ENCODE measurements at places on chromosomes 12 and 14.

DNA sequence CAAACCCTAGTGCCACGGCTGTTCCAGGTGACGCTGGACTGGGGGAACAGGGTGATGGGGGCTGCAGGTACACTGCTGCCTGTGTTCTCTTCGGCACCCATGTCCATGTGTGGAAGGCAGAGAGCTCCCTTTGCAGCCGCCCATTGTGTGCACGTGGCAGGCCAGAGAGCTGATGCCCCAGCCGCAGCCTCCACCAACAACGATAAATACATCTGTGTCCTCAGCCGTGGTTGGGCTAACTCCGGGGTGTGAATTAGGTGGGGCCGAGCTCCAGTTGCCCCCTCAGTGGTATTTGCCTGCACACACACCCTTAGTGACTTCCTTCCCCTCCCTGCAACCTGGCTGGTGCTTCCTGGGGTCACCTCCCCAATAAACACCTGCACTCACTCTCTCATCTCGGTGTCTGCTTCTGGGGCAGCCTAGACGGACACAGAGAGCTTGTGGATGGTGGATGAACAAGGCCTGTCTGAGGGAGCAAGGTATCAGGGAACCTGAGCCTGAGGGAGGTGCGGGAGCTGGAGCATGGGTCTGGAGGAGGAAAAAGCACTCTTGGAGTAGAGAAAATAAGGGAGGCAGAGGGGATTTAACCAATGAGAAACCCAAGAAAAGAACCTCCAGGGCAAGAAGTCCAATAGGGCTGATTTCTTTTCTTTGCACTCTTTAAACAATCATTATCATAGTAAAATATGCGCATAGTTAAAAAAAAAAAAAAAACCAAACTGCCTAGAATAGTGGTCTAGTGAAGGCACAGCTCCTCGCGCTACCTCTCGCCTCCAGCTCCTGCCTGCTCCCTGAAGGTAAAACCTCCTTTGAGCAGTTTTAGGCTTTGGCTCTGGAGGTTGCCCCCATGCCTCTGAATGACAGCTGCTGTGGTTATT is 112.6 kb downstream of the ZNF664 start:
- no peak for DNase-seq

GRCh38 chr14:104290058-104290667 is 151.8 kb downstream of the KIF26A start:
- DNase-seq: no peak

DNA sequence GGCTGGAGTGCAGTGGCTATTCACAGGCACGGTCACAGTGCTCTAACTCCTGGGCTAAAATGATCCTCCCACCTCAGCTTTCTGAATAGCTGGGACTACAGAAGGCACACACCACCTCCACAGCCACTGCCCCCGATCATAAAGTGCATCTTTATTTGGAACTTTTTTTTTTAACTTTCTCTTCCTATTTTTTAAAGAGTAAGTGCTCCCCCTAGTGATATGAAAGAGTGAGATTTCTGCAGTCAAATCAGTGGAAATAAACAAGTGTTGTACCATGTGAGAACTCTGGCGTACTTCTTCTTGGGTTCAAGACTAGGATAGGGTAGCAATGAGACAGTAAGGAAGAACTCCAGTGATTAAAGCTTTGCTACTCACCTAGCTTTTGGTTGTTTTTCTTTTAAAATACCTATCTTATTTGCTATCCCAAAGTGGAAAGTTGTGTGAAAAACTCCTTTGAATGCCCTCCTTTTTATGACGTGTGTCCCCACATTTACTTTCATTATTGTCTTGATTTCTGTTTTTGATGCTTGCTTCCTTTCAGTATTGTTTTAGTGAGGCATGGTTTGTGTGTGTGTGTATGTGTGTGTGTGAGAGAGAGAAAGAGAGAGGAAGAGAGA is 6.6 kb downstream of the PPP4R4 start:
- DNase-seq: peak; percentile 31

GRCh38 chr14:94129111-94129757 is at the start of gene IFI27L2:
Gene IFI27L2, minus strand, starts transcription at chr14:94129604. Its CDS starts 40 bp downstream, at chr14:94129564.
- DNase-seq: peak; percentile 61

- no peak for DNase-seq
These were observed 101.5 kb upstream of the RAP1B start for GRCh38 chr12:68509242-68509641.

GRCh38 chr12:47938594-47938993 is 24.8 kb upstream of the TMEM106C start:
- no peak for DNase-seq

DNA sequence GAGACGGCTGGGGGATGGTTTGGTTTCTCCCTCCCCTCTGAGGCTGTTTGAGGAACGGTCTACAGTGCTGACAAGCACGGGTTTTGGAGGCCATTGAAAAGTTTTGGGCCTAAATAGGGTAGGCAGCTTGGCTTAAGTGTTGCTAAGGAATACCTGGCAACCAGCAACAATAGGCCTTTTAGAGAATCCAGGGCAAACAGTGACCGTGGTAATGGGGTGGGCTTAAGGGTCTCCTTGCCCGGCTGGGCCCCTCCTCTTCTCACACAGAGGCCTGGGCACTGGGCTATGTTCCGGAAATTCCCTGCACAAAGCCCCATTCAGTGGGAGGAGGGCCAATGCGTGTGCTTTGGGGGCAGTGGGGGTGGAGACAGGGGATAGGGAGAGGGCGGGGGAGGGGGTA is 55.4 kb downstream of the ASCL1 start:
- no peak for DNase-seq

DNA sequence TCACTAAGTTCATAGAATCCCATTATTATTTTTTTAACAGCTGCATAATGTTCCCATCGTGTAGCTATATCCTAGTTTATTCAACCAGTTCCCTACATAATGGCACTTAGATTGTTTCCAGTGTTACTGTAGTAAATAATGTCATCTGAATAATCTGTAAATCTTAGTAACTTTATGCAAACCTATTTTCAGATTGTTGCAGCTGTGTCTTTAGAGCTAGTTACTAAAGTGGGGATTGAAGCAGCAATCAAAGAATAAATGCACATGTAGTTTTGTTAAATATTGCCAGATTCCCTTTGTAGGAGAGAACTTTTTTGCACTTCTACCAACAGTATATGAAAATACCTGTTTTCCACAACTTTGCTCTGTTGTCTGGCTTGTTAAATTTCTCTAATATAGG is 13.1 kb downstream of the ARID2 start:
- no peak for DNase-seq

GRCh38 chr12:52022841-52023181 is 16.1 kb downstream of the TAMALIN start:
- no peak for DNase-seq

- DNase-seq: peak; percentile 75
These were observed 5.4 kb downstream of the KCNH5 start for GRCh38 chr14:63039866-63040265.

GRCh38 chr12:53443955-53444354 is 2.4 kb downstream of the PRR13 start:
- no peak for DNase-seq

DNA sequence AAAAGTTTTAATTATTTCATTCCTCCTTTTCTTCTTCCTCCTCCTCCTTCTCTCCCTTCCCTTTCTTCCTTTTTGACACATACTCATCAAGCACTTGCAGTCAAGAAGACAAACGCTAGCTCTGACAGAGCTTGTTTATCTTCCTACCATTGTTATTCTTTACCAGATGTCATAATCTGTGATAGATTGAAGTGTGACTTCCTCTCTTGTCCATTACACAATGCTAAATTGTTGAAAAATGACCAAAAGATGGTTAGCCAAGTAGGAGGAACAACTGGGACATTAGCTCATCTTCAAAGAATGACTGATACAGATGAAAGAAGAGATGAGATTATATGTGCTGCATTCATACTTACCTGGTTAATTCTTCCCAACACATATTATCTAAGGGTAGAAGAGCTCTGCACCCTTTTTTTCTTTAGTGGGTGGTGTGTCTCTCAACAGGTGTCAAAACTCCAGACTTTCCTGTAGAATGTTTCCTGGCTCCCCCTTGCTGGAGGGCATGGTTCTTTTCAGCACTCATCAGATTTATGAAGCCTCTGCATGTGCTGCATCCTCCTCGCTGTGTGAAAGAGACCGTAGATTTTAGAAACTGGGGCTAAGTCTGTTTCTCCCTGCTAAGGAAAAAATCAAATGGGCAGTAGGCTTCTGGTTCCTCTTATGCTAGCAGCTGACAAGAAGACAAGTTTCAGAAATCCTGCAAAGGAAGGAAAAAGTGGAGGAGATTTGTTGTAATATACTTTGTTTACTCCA is 147.1 kb downstream of the TMX1 start:
- DNase-seq: peak; percentile 12

GRCh38 chr14:104519721-104520120 is 59.8 kb upstream of the C14orf180 start:
- DNase-seq: no peak

- DNase-seq: no peak
These were observed 25.0 kb upstream of the GALNT9 start for GRCh38 chr12:132354211-132354981.

- no peak for DNase-seq
These were observed 145.1 kb downstream of the PPM1H start for GRCh38 chr12:62789851-62790250.

DNA sequence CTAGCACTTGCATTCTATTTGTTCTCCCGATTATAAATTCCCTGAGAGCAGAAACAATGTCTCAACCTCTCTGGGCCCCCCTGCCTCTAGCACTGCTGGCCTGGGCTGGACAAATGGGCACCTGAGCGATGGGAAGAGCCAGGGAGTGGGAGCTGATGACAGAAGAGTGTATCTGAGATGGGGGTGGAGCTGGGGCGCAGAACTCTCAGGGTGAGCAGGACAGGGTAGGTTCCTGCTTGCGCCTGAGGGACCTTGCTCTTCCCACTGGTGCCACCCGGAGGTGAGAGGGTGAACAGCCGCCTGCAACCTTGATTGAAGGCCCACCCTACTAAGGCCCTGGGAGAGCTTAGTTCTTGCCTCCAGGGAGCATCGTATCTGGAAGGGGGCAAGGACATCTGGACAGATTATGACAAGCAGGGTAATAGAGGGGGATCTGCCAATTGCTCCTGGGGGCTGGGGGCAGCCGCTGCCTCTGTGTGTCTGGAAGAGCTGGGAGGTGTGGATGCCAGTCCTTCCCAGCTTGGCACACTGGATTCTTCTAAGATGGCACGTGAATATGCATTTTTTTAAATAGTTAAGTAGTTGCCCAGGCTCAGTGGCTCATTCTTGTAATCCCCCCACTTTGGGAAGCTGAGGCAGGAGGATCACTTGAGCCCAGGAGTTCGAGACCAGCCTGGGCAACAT is 43.0 kb upstream of the TSPAN9 start:
- peak; percentile 26 for DNase-seq

DNA sequence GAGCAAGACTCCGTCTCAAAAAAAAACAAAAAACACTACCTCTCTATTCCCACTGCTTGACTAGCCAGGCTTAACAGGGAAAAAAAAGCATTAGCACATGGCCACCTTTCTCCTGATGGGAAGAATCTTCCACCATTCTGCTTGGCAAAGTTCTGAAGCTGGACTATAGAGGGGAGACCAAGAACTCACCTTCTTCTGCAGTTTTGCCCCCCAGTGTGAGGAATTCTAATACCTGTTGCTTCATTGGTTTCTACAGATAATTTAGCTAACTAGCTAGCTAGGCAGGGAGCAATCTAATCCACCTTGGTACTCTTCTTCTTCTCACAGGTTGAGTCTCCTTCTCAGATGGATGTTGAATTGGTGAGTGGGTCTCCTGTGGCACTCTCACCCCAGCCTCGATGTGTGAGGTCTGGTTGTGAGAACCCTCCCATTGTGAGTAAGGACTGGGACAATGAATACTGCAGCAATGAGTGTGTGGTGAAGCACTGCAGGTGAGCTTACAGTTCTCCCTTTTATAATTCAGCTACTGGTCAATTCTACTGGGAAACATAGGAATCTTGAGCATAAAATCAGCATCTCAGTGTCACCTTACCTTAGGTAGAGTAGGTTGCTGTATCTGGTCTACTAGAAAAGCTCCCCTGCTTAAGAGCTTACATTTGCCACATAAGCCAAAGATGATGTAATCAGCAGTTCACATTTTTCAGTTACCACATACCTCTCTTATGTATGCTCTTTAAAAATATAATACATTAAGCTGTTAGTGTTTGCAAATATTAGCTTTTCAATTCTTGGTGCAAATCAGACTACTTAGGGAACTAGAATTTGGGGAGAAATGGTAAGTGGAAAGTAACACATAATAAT is 16.0 kb downstream of the METTL3 start:
- DNase-seq: no peak

- no peak for DNase-seq
These were observed 9.4 kb upstream of the GPR132 start for GRCh38 chr14:105074601-105075053.

- no peak for DNase-seq
These were observed 28.5 kb downstream of the LGMN start for GRCh38 chr14:92719890-92720323.

GRCh38 chr12:119314290-119314689 is 20.2 kb upstream of the CCDC60 start:
- DNase-seq: no peak

DNA sequence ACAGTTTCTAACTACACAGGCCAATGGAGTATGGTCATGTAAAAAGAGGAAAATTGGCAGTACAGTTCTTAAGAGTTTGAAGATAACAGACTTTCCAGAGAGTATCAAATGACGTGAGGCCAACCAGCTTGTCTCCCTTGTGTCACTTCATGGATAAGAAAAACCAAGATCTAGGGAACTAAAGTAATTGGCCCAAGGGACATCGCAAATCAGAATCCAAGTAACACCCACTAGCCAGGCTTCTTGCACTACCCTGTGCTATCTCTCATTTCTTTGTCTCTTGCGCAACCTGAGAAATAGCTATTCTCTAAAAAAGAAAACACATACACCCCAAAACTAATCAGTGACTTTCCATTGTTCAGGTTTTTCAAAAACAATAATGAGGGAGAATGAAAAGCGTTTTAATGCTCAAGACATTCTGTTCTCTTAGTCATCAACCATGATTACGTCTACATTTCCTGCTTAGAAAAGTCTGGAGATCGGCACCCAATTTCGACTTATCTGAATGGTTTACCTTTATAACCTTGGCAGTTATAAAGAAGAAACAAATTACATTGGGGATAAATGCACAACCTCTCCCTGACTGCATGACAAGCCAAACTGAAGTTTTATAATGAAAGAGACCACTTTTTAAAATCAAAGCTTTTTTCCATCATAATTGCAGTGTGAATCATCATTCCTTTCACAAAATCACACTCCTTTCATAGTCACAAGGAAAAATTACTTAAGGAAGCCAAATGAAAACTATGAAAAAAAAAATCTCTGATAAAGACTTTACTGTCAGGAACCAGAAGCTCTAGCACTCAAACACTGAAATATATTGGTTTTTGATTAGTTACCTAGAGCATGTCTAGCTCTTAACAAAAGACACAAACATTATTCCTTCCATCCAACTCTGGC is 42.1 kb downstream of the TMTC1 start:
- peak; percentile 3 for DNase-seq

All from kidney glomerular epithelial cell (primary cell).